ENCODE measurements at places on chromosomes 13 and 19.

GRCh38 chr13:109569958-109570711 lies 216.2 kb downstream of the IRS2 start:
- no peak for DNase-seq

DNA sequence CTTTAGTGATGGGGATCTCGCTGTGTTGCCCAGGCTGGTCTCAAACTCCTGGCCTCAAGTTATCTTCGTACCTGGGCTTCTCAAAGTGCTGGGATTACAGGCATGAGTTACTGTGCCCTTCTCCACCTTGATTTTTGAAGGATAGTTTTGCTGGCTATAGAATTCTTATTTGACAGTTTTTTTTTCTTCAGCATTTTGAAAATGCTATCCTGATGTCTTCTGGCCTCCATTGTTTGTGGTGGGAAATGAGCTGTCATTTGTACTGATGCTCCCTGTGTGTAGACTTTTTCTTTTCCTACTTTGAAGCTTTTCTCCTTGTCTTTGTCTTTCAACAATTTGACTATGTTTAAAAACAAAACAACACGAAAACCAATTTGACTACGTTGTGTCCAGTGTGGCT lies 54.2 kb downstream of the SIPA1L3 start:
- no peak for DNase-seq

DNA sequence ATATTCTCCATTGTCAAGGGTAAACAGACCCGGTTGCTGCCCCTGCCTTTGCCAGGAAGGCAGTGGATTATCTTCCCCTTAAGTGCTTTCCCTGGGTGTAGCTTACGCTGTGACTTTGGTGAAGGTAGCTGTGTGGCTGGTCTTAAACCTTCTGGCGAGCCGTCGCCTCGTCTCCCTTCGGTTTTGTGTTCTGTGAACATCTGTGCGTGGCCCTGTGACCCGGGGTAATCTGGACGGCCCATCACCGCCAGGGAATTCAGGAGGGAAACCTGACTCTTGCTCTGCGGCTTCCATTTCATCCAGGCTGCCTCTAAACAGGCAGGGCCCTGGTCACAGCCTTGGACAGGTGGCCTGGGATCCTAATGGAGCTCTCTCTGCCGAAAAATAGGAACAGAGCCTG lies 78.7 kb downstream of the SHISA2 start:
- no peak for DNase-seq

DNA sequence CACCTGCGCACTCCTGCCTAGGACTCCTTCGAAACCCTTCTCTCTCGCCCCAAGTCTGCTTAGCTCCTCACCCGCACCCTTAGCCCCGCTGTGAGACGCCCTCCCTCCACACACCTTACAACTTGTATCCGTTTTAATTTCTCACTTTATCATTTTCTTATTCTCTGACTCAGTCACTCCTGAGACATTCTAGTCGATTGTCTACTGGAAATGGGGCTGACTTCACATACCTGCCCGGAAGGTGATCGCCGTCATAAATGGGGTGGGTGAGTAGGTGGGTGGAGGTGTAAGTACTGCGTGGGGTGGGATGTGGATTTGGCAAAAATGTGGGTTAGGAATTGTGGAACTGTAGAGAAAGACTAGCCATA lies 714 bp downstream of the NDFIP2 start:
- DNase-seq, result no peak

GRCh38 chr13:40056898-40057619 lies 401.6 kb downstream of the COG6 start:
- no peak for DNase-seq

GRCh38 chr13:60047918-60048317 lies 115.8 kb downstream of the DIAPH3 start:
- DNase-seq, result no peak

GRCh38 chr13:59230484-59231264 lies 933.1 kb downstream of the DIAPH3 start:
- no peak for DNase-seq

All from Right ventricle myocardium superior (tissue), 1 donor.